M059J (cell line): ENCODE measurements at places on chromosomes 5 and 9. TPM values are rescaled to one million over a fixed set of nuclear protein-coding genes. Genes with fewer than 3 reads are reported as not detected.

DNA sequence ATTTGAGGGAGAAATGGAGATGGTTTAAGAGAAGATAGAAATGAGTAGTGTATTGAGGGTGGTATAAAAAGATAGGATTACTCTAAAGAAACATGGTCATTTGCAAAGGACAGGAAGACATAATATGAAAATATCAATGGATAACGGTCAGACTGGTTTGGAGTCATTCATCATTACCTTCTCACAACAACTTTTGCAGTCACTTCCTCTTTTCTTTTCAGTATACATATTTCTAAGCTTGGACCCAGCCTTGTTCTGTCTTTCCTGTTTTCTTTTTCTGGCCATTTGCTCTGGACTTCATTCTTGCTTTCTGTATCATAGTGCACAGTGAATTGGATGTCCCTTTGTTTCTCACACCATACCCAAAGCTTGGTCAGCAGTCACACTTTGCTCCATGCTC, 966.5 kb upstream of the TYRP1 start:
- DNase-seq, result no peak

- no peak for DNase-seq
These were observed 66.0 kb downstream of the AOPEP start for GRCh38 chr9:94792511-94792910.

DNA sequence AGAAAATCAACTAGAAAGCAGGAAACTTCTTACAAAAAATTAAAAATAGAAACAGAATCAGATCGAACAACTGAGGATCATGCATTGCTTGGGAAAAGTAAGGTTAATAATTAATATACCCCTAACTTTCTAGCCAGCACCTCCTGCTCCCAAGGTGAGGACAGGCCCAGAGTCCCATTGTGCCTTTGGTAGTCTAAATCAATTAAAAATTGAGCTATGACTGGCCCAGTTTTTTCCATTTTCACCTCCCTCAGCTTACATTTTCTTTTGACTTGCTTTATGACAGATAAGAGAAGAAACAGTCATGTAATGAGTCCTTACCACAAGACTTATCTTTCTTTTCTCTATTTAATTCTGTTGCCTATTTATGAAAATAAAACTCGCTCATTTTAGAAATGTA, 182.2 kb downstream of the RAB3C start:
- no peak for DNase-seq

GRCh38 chr5:141934099-141934844, 10.6 kb downstream of the DELE1 start:
- no peak for DNase-seq

SLC6A18 gene
- not detected in 2 replicates for total RNA-seq

FOXD4L5 gene
- total RNA-seq, result 0.07 TPM in 1 of 2 replicates, not detected in the other

- DNase-seq, result peak; percentile 45
These were observed 192.7 kb downstream of the GNA14 start for GRCh38 chr9:77455312-77455927.

DTWD2 gene
- 8.2 and 8.4 TPM in 2 replicates for total RNA-seq

EMB gene
- total RNA-seq, result 1.2 and 1.3 TPM in 2 replicates

DNA sequence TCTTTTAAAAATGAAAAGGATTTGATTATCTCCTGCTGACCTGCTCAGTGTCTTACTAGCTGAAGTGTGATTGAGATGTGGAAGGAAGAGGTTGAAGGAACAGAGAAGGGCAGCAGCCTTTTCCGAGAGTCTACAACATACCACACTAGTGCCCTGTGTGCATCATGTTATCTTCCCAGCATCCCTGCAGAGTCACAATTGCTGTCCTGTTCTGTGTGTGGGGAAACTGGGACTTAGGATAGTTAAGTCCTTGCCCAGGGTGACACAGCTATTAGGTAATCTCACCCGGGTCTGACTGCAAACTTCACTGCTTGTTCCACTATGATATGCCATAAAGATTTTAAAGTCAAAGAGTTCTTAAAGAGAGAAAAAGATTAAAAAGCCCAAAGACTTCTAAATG, 55.8 kb downstream of the FAM78A start:
- DNase-seq, result no peak

- DNase-seq, result peak; percentile 12
These were observed 98.5 kb downstream of the ARSB start for GRCh38 chr5:78886341-78887230.

SPACA9 gene
- total RNA-seq, result 0.91 and 3.0 TPM in 2 replicates

SNX2 gene
- total RNA-seq, result 54.6 and 75.2 TPM in 2 replicates

PCDHB7 gene
- 1.7 and 2.1 TPM in 2 replicates for total RNA-seq

- DNase-seq, result peak; percentile 62
These were observed 103.9 kb downstream of the INSYN2B start for GRCh38 chr5:169876386-169876785.

- DNase-seq, result peak; percentile 10
These were observed 153.2 kb upstream of the EGFLAM start for GRCh38 chr5:38105231-38105570.

GRCh38 chr9:8816361-8816760, 1016.8 kb upstream of the DMAC1 start:
- no peak for DNase-seq

DNA sequence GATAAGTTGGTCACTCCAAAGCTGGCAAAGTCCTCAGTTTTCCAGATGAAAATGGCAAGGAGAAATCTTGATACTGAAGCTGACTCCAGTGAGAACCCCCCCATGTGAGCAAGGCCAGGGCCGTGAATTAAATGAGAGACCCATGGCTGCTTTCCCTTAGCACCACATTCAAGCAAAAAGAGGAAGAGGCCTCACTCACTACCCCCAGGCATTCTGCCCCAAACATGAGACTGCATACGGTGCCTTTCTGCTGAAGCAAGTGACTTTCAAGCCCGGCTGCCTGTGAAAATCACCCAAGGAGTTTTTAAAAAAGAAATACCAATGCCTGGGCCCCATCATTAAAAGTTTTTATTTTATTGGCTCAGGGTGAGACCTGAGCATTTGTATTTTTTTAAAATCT, 66.9 kb downstream of the TMEM252 start:
- DNase-seq, result no peak

GRCh38 chr9:19683715-19684114, 105.1 kb downstream of the SLC24A2 start:
- DNase-seq, result no peak

IDNK gene
- total RNA-seq, result 2.4 and 3.2 TPM in 2 replicates
